ENCODE measurements at places on chromosomes 2 and 18.

- no peak for DNase-seq
Observed at GRCh38 chr2:222900354-222900753, 39.5 kb downstream of the ACSL3 start.

- DNase-seq: no peak
Observed at GRCh38 chr2:33018271-33018670, 71.5 kb downstream of the LTBP1 start.

- no peak for DNase-seq
Observed at GRCh38 chr2:216635171-216635570, 2.0 kb downstream of the IGFBP2 start.

- no peak for DNase-seq
Observed at GRCh38 chr2:119647440-119648169, 31.4 kb upstream of the TMEM177 start.

- no peak for DNase-seq
Observed at GRCh38 chr18:13271302-13271911, 52.8 kb downstream of the LDLRAD4 start.

DNA sequence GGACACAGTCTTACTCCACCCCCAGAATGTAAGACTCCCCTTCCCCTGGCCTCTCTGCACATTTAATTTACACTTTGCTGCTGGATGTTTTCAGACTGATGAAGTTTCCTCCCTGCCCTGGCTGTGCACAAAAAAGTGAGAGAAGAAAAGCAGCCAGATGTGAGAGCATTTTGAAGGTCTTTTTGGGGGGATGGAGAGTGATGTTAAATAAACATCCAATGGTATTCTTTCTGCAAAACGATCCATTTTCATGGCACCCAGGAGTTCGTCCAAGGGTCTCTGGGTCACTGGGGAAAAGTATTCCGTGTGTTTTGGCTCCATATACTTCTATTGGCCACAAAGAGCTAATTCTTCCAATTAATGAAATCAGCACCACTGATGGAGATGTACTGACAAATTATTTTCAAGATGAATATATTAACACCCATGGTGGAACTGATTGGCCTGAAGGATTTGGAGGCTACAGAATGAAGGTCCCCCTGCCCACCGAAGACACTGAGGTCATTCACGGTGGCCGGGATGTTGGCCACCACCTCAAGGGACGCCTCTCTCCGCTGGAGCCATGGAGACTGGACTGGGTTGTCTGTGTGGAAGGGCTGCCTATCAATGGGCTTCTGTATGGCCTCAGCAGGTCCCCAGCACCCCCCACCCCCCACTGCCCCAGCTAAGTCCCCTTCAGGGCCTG, 107.6 kb upstream of the PKDCC start:
- DNase-seq: no peak

DNA sequence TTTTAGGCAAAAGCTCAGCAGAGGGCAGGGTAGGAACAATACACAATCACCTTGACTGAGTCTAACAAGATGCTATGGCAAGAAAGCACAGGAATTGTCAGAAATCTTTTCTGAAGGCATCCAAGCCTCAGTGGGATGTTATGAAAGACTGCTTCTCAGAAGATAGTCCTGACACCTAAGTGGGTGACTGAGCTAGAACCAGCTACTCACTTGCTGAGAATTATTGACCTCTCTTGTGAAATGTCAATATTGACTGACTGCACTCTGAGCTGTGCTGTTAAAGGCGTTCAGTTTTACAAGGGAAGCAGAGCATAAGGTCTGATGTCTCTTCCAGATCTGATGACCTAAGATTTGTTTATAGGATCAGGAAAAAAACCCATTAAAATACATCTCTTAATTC, 46.1 kb downstream of the TACR1 start:
- DNase-seq: no peak

- DNase-seq: no peak
Observed at GRCh38 chr18:72991379-72991778, 123.6 kb upstream of the NETO1 start.

- DNase-seq: no peak
Observed at GRCh38 chr2:54196646-54197045, 59.4 kb downstream of the TSPYL6 start.
